ENCODE measurements at places on chromosomes 11 and 22.

DNA sequence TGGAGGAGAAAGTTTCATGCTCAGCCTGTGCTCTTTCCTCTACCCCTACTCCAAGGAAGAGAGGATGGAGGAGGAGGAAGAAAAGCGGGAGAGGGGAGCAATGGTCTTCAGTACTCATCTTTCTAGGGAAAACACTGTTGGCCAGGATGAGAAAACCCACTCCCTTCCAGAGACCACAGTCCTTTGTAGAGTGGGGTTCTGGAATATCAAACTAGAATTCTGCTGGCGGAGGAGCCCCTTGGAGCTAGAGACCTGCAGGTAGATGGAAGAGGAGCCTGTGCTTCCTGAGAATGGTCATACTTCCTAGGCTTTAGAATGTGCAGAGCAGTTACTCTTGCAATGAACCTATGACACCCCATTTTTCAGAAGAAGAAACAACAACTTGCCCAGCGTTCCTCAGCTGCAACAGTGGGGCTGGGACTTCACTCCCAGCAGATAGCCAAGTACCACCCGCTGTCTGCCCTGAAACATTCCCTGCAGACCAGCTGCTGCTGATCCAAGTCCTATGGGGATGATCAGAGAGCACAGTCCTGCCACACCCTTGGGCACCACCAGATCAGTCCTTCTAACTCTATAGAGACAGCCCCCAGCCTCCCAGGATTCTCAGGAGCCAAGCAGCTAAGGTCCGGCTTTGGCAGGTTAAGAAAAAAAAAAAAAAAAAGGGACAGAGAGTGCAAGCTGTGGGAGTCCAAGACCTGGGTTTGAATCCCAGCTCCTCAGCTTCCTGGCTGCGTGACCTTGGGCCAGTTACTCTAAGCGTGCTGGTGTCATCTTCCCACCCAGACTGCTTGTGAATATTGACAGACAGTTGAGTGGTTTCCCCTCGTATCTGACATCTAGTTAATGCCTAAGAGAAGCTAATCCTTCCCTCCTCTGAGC is 664 bp downstream of the PTGDR2 start:
- DNase-seq = no peak

DNA sequence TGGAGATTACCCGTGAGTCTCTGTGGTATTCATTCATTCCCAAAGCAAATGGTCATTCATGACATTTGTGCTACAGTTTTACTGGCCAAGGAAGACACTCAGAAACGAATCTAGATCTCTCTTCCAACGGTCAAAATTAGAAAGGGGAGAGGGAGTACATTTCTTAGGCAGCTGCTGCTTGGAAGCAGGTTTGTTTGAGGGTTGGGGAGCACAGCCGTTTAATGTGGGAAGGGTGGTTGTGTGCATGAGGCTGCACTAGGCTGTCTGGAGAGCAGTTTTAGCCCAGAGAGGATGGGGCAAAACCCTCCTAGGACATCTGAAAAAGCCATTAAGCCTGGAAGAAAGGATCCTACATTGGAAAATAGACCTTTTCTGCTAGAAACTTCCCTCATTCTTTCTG is 29.7 kb upstream of the TIMP3 start:
- no peak for DNase-seq

- DNase-seq = no peak
Observed at GRCh38 chr11:73151416-73151815, 9.3 kb upstream of the FCHSD2 start.

DNA sequence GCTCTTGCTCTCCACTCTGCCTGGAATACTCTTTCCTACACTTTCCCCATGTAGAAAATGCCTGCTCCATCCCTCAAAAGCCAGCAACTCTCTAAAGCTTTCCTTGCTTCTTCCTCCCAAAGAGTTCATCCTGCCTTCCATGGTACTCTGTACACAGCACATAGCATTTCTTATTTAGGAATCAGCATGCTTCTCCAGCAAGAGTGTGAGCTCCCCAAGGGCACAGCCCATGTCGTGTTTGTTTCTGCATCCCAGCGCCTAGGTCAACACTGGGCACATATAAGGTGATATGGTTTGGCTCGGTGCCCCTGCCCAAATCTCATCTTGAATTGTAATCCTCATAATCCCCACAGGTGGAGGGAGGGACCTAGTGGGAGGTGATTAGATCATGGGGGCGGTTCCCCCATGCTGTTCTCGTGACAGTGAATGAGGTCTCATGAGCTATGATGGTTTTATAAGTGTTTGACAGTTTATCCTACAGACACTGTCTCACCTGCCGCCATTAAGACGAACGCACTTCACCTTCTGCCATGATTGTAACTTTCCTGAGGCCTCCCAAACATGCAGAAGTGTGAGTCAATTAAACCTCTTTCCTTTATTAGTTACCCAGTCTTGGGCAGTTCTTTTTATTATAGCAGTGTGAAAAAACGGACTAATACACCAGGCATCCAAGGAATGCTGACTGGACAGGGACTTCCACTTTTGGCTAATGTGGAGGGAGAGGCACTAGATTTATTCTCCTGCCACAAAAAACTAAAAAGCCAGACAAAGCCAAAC is 8.2 kb downstream of the VPS37C start:
- DNase-seq = no peak

DNA sequence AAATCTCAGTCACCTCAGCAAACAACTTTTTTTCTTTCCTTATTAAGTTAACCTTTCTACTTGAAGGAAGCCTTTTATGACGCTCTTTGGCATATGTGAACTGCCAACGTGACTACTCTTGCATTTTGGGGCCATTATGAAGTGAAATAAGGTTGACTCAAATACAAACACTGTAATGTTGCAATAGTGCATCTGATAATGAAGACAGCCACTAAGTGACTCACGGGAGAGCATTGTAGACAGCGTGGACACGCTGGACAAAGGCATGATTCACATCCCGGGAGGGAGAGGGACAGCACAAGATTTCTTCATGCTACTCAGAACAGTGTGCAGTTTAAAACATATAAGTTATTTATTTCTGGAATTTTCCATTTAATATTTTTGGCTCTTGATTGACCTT is 560.8 kb downstream of the ETS1 start:
- no peak for DNase-seq

DNA sequence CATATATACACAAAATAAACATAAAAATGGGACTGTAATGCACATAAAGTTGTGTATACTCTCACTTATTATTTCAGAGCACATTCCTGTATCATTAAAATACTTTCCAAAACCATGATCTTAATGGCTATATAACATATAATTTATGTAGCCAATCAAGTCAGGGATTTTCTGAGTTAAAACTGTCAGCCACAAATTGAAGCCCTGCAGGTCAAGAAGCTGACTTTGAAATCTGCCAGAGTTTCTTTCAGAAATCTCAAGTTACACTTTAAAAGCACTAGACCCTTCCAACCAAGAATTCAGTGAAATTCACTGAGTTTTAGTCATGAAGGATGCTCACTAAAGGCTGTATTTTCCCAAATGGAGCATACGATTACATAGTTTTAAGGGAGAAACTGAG is 47.6 kb downstream of the PHF21A start:
- DNase-seq = no peak

GRCh38 chr11:66419825-66420224 is 1.0 kb upstream of the NPAS4 start:
- no peak for DNase-seq

DNA sequence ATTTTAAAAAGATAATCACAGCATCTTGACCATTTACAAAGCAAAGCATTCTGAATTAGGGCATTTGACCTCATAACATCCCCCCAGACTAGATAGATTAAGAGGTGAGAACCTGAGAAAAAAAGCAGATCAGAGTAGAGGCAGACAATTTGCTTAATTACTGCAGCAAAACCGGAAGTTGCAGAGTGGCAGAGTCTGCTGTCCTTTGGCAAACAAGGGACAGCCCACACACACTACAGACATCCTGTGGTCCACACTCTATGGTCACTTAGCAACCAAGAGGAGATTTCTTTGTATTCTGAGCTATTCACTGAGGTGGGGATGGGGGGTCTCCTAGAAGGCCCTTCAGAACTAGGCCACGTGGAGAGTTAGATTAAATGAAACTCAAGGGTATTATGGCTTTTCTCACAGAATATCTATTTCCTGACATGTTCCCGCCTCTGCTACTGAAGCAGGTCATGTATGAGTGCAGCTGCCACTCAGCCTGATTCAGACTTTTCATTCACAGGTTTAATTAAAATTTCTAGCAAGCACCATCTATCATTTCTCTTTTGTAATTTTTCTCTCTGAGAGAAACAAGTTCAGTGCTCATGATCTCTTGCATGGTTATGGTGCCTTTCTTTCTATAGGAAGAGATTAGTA is 48.5 kb downstream of the SVIP start:
- DNase-seq = no peak

DNA sequence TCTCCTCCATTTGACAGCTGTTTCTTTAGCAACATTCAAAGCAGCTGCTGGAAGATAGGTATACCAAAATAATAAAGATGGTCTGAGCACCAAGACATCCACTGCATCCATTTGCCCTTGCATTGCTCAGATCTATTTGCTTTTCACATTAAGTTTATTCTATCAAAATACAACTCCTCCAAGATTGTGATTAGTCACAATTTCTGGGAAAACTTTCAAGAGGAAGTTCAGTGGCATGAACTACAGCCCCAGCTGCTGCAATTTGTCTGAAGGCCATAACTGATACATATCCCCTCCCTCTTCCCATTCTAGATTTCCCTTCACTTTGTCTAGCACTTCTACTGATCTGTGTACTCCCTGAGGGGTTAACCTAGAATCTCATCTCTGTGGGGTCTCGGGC is 117.5 kb upstream of the CEP126 start:
- DNase-seq = no peak

GRCh38 chr11:9736365-9736764 is 72.5 kb downstream of the SWAP70 start:
- DNase-seq = no peak

- no peak for DNase-seq
Observed at GRCh38 chr11:44398266-44399030, 88.5 kb upstream of the ALX4 start.

DNA sequence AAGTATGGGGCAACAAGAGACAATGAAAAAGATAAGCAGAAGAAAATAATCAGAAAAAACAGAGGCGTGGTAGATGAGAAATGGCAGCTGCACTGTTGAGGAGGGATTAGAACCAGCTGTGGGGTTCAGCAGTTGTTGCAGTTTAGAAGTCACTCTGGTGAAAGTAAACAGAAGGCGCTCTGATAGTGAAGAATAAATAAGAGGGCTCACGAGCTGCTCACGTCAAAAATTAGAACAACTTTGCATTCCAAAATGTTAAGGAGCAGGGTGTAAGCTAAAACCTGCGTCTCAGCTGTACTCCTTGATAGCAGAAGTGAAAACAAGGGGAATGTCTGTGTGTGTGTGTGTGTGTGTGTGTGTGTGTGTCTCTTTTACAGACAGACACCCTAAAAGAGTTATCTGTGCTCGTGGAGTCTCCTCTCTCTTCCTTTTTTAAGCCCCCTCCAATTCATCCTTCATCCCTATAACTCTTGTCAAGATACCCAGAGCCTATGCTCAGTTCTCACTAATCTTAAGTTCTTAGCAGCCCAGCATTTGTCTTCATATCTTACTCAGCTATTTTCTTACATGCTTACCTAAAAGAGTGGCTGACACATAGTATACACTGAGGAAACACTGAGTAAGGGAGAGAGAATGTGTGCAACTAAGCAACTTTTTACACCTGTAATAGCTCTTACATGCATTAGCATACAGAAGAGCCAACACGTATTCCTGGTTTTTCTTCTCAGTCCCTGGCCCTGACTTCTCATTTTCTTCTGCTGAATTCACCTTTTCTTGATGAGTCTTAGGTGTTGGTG is 8.9 kb downstream of the TTC17 start:
- DNase-seq = no peak

DNA sequence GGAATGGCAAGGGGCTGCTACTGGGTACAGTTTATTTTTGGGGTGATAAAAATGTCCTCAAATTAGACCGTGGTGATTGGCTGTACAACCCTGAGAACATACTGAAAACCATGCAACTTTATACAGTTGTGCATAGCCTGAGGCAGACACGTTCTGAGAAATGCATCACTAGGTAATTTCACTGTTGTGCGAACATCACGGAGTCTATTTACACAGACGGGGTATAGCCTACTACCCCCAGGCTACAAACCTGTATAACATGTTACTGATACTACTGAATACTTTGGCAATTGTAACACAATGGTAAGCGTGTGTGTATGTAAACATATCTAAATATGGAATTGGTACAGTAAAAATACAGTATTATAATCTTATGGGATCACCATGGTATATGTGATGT is 23.6 kb downstream of the NARS2 start:
- no peak for DNase-seq

DNA sequence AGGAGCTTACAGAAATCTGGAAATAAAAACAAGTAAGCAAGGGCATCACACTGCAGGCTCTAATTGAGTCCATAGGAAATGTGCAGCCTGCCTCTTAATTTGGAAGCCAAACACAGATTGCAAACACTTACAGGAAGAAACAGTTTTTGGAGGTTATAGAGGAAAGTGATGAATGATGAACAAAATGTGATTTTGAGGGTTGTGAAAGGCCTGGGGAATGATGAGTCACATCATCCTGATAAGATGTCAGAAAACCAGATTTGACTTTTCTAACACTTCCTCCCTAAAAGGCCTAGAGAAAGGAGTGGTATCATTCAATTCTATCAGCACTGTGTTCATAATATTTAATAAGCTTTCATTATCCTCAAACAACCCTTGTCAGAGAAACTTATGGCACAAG is 96.6 kb upstream of the POU2AF2 start:
- DNase-seq = no peak

DNA sequence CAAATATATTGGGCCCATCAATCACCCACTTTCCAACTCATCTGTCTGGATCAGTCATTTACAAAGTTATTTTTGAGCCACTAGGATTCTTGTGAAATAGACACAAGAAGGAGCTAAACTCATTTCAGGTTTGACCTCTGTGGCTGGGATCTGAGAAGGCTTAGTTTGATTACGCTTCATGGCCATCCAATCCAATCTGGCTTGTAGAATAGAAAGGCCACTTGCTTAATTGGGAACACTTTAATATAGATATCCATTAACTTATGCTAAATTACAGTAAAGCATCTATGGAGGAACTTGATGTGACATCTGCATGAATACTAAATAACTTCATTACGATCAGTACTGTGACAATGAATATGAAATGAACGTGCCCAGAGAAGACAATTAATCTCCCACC is 284.2 kb downstream of the ST3GAL4 start:
- DNase-seq = no peak

DNA sequence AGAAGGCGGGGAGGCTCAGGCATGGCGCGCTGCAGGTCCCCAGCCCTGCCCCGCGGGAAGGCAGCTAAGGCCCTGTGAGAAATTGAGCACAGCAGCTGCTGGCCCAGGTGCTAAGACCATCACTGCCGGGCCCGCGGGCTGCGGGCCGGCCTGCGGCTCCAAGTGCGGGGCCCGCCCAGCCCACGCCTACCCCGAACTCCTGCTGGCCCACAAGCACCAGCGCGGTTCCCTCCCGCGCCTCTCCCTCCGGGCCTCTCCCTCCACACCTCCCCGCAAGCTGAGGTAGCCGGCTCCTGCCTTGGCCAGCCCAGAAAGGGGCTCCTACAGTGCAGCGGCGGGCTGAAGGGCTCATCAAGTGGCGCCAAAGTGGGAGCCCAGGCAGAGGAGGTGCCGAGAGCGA is 4.6 kb upstream of the RDX start:
- DNase-seq = no peak

- no peak for DNase-seq
Observed at GRCh38 chr11:61332281-61332796, 566 bp downstream of the DDB1 start.

Measured in activated gamma-delta T cell (primary cell).